H9 (cell line): ENCODE measurements at places on chromosomes 4 and X. TPM values are rescaled to one million over a fixed set of nuclear protein-coding genes. Genes with fewer than 3 reads are reported as not detected.

DNA sequence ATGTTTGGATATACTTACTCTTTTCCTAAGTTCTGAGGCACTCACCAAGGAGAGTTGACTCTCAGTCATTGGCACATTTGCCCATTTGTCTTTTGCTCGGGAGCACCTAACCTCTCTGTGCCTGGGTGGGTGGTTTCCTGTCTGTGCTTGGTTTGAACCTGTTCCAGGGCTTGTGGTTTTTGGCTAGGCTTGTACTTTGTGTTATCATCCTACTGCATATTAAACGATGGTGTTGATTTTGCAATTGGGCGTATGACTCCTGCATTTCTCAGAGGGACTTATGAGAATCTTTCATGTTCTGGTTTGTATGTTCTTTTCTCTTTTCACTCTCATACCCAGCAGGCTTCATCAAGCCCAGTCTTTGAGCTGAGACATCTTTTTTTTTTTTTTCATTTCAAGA lies 161.7 kb downstream of the BTC start:
- no peaks in the 10 kb centered on the region for H3K4me1 ChIP-seq

GRCh38 chr4:149277705-149278104 lies 537.9 kb downstream of the IQCM start:
- H3K4me3 ChIP-seq, result no peak overlapping the region
- H3K4me1 ChIP-seq, result no peaks in the 10 kb centered on the region
- no peaks in the 10 kb centered on the region for H3K27me3 ChIP-seq
- no peak for DNase-seq

GRCh38 chr4:14615671-14616070 lies 386.6 kb upstream of the CPEB2 start:
- no peak overlapping the region for H3K4me3 ChIP-seq
- no peak for DNase-seq
- H3K27me3 ChIP-seq, result no peaks in the 10 kb centered on the region
- H3K36me3 ChIP-seq, result no peaks in the 10 kb centered on the region

DNA sequence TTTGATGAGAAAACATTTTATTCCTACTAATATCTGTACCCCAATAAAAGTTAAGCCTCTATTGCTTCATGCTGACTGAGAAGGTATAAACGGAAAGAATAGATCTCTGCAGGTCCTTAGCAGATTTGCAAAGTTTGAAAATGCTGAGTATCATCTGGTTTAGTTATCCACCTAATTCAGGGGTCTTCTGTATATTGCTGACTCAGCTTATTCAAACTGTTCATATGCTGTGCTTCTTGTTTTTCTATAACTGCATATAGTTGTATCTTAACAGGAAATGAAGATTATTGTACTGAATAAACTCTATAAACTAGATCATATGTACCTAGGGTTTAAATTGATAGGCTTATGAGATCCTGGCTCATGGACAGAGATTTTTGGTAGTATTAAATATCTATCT lies 23.7 kb downstream of the ZNF330 start:
- H3K4me3 ChIP-seq, result no peak overlapping the region
- H3K36me3 ChIP-seq, result no peaks in the 10 kb centered on the region
- no peaks in the 10 kb centered on the region for H3K27me3 ChIP-seq
- H3K27ac ChIP-seq, result no peak overlapping the region

DNA sequence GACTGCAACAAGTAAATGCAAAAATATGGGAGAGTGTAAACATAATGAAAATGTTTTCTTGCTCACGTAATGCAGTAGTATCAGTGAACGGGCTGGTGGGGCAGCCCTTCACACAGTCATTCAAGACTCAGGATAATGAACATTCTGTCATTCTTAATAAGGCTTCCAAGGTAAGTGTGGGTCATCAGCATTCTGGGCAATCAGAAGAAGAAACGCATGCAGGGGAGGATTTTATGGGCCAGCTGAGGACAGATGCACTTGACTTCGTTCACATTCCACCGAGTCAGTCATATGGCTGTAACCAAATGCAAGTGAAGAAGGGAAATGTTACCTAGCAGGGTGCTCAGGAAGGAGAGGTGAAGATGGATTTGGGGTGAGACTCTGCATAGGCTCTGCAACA lies 68.0 kb upstream of the MAP9 start:
- no peaks in the 10 kb centered on the region for H3K4me1 ChIP-seq
- no peaks in the 10 kb centered on the region for H3K36me3 ChIP-seq

DNA sequence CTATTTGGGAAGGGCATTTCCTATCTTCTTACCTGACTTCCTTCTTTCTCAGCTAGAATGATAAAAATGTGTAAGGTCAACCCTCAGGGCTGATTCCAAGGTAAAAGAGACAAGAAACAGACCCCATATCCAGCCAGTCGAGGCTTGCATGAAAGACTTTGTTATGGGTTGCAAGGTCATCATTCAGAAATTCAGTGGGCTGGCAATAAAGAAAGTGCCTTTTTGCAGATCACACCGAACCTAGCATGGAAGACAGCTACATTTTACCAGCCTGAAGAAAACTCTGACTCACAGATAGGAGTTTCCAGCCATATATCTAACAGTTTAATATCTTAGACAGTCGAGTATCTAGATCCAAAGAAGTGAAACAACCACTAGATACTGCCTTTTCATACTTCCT lies 87.4 kb downstream of the PDGFC start:
- H3K36me3 ChIP-seq, result no peaks in the 10 kb centered on the region
- no peak for DNase-seq
- H3K4me3 ChIP-seq, result no peak overlapping the region
- no peak overlapping the region for H3K27ac ChIP-seq

DNA sequence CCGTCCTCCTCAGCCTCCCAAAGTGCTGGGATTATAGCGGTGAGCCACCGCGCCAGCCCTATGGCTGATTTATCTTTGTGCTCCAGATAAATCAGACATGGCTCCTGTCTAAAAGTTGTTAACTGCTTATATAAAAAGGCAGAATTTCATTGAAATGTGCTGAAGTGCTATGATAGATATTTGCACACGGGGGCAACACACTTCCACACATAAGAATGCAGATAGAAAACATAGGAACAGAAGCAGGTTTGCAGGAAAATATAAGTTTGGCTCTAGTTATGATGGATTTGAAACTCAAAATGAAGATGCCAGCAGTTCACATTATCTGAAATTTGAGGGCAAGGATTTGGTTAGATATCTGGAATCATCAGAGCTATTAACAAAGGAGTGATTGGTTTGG lies 163.1 kb upstream of the SLITRK2 start:
- no peaks in the 10 kb centered on the region; the same call in 1 of the 2 replicates for H3K36me3 ChIP-seq
- no peak overlapping the region for H3K27ac ChIP-seq
- H3K4me3 ChIP-seq, result no peak overlapping the region
- DNase-seq, result no peak
- no peaks in the 10 kb centered on the region for H3K27me3 ChIP-seq

DNA sequence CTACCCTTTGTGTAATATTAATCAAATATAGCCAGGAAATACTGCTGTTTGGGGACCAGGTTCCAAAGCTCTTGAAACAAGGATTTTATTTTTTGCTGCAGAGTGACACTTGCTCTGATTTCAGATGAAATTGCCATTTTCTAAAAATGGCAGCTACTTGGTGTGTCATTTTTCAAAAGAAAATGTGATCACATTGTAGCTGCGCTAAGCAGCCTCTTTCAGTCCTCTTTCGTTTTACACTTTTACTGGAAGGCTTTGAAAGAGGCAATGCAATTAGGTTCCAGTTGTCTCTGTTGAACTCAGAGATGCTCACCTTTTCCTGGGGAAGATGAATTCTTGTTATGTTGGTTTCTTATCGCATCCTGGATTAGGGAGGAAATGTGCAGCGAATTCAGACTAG lies 85.1 kb downstream of the CT47B1 start:
- H3K4me3 ChIP-seq, result no peak overlapping the region
- H3K27me3 ChIP-seq, result peaks cover 4% of the 10 kb centered on the region; the same call in 1 of the 2 replicates
- no peaks in the 10 kb centered on the region for H3K4me1 ChIP-seq
- no peak for DNase-seq

DNA sequence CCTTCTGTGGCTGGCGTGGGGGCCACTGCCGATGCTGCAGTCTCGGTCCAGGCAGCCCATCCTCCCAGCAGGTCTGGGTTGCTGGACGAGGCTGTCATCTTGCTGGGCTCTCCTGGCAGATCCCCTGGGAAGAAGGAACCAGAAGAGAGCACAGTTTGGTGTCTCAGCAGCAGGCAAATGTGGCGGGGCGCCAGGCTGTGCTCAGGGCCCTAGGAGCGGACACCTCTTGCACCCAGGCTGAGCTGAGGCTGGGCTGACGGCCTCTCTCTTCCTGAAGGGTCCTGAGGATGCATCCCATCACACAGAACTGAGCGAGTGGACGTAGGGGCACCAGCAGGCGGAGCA lies 39.2 kb upstream of the CPLX1 start:
- peaks cover 22% of the 10 kb centered on the region for H3K36me3 ChIP-seq
- H3K27ac ChIP-seq, result no peak overlapping the region
- no peak for DNase-seq

DNA sequence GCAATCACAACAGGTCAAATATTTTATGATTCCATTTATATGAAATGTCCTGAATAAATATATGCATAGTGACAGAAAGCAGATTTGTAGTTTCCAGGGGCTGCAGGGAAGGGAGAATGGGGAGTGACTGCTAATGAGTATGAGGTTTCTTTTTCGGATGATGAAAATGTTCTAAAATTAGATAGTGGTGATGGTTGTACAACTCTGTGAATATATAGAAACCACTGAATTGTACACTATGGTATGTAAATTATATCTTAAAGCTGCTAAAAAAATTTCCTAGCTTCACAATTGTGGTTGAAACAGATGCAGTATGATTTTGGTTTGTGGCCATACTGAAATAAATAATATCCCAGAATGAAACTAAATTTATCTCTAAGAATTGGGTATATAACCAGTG lies 12.9 kb upstream of the IL2 start:
- no peak for DNase-seq
- no peaks in the 10 kb centered on the region for H3K4me1 ChIP-seq
- no peaks in the 10 kb centered on the region; the same call in 1 of the 2 replicates for H3K36me3 ChIP-seq
- H3K4me3 ChIP-seq, result no peak overlapping the region
- H3K27me3 ChIP-seq, result no peaks in the 10 kb centered on the region

DNA sequence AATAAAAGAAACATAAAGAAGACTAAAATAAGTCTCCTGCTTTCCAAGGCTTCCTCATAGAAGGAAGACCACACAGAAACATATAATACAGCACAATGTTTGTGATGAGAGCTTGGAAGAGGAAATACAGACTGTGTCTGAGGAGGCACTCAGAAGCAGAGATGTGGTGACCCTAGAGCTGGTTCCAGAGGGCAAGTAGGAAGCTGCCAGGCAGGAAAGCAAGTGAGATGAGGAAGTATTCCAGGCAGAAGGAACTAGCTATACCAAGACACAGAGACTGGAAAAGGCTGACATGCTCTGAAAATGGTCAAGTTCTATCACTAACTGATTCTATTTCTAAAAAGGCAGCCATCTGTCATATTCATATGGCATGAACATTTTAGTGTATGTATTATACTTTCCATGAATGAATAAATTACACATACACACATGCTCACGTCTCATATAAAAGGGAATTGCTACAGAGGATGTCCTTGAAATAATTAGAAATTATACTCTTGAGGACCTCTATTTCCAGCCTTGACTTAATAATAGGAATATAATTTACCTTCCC lies 16.6 kb upstream of the HSFX2 start:
- no peak for DNase-seq
- H3K4me1 ChIP-seq, result no peaks in the 10 kb centered on the region
- no peaks in the 10 kb centered on the region for H3K27me3 ChIP-seq
- H3K4me3 ChIP-seq, result no peak overlapping the region
- H3K27ac ChIP-seq, result no peak overlapping the region

GRCh38 chr4:184457535-184458249 lies 16.7 kb downstream of the IRF2 start:
- no peak for DNase-seq
- no peak overlapping the region for H3K27ac ChIP-seq
- H3K4me1 ChIP-seq, result peaks cover 13% of the 10 kb centered on the region
- H3K36me3 ChIP-seq, result 0 out of 2 replicates have a peak, but pooled peaks cover 2% of the 10 kb centered on the region
- no peaks in the 10 kb centered on the region for H3K27me3 ChIP-seq

DNA sequence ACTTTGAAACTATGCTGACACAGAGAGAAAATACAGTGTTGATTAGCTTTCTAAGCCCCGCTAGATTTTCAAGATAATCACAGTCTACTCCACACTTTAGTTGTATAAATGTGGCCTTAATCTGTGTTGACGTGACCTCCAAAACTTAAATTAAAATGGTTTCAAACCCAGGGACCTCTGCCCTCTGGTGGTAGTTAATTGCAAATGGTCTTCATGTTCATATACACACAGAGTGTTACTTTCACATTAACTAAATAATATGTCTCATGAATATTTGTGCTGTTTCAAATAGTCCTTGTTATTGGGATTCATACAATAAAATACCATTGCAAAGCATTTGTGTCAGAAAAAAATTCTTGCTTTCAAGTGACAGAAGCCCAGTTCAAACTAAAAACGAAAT lies 64.3 kb downstream of the TASL start:
- no peak overlapping the region for H3K4me3 ChIP-seq
- no peaks in the 10 kb centered on the region for H3K4me1 ChIP-seq
- H3K27ac ChIP-seq, result no peak overlapping the region

GRCh38 chr4:11106190-11106589 lies 322.5 kb downstream of the HS3ST1 start:
- H3K4me3 ChIP-seq, result no peak overlapping the region
- no peaks in the 10 kb centered on the region for H3K27me3 ChIP-seq
- H3K4me1 ChIP-seq, result no peaks in the 10 kb centered on the region
- H3K36me3 ChIP-seq, result no peaks in the 10 kb centered on the region
- H3K27ac ChIP-seq, result no peak overlapping the region

DNA sequence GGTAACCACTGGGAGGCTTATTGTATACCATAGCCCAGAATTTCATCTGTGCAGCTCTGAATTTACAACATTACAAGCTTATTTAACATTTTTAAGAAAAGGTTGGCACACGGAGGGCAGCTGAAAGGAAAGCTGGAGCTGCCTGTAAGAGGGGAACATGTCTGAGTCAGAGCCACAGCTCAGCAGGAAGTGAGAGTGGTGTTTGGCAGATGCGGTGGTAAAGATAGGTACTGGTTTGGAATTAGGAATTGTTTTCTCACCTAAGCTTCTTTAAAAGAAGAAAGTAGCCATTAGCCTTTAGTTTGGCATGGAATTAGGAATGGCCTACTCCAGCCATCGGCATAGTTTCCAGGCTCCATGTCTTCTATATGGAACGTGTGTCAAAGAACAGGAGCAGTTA lies 172.5 kb upstream of the ANXA3 start:
- no peak overlapping the region for H3K4me3 ChIP-seq
- no peak overlapping the region for H3K27ac ChIP-seq
- no peaks in the 10 kb centered on the region for H3K27me3 ChIP-seq

- H3K4me3 ChIP-seq, result no peak overlapping the region
- peaks cover 8% of the 10 kb centered on the region; the same call in 1 of the 2 replicates for H3K4me1 ChIP-seq
- no peaks in the 10 kb centered on the region for H3K27me3 ChIP-seq
- no peak for DNase-seq
Observed at GRCh38 chr4:151291485-151291884, 14.5 kb downstream of the PRSS48 start.

GRCh38 chrX:151975228-151975593 lies 735 bp upstream of the GABRE start:
- no peak overlapping the region for H3K27ac ChIP-seq
- no peak for DNase-seq
- H3K4me3 ChIP-seq, result peak overlapping the region; percentile 35
- H3K36me3 ChIP-seq, result peaks cover 7% of the 10 kb centered on the region
- H3K27me3 ChIP-seq, result peaks cover 7% of the 10 kb centered on the region; the same call in 1 of the 2 replicates

The GRSF1 gene
- 103 and 108 TPM in 2 replicates for total RNA-seq

The ZAR1 gene
- total RNA-seq, result 0.61 and 0.88 TPM in 2 replicates

The PNMA3 gene
- 9.1 and 9.4 TPM in 2 replicates for total RNA-seq
